ENCODE measurements at places on chromosomes 4 and X.
A peak's percentile ranks its signal among the peaks of the same experiment; 100 is the strongest.

DNA sequence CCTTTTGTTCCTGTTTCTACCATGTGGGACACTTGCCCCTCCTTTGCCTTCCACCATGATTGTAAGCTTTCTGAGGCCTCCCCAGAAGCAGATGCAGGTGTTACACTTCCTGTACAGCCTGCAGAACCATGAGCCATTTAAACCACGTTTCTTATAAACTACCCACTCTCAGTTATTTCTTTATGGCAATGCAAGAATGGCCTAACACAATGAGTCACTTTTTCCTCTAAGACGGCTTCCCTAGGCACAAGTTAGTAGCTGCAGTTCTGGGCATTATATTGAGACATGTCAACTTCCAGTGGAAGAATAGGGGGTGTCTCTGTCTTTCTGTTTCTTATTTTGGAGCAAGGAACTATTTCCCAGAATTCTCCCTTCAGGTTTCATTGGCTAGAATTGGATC lies 32.9 kb upstream of the DIPK2B start:
- DNase-seq, result no peak

- DNase-seq, result no peak
Observed at GRCh38 chrX:132119821-132120515, 7.9 kb downstream of the FRMD7 start.

DNA sequence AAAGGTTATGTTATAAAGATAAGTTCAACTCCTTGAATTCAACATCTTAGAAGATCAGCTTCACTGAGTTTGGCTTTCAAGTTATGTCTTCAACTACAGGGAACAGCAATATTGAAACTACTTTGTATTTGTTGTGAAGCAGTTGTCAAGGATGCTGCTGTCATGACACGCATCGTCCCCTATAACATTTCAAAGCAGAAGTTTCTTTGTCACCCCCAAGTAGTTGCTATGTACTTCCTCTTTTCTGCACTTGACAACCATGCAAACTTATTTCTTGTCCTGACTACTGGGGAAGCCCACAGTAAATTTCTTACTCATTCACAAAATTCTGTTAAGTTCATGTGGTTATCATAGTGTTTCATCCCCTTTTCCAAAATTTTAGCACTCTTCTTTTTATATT lies 14.3 kb downstream of the ANTXR2 start:
- DNase-seq, result no peak

DNA sequence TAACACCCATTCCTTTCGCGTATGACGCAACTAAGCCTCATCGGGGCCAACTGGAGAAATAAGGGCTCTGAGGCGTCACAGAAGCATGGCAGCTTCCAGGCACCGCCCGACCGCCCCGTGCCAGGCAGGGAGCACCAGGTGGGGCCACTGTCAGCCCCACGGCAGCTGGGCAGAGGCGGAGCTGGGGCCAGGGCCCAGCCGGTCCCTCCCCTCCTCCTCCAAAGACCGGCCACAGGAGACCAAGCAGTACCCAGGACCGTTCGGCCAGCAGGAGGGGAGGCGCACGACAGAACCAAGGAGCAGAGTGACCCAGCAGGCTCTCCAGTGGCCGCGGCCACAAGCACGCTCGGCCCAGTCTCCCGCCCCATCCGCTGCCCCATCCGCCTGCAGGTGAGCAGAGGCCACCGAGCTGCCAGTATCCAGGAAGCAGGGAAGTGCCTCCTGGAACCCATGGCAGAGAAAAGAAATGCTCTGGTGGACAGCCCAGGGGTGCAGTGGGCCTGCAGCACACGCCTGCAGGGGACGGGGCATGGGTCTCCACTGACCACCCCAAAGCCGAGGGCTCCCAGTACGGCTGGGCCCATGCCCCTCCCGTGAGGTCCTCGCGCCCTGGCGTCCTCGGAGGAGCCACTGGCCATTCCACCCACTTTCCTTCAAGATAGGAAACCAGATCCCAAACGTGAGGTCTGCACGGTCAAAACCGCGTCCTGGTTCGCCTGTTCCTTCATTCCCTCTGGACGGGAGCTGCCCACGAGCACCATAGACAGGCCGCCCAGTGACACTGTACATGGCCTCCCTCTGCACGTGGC lies 9.6 kb downstream of the CTBP1 start:
- DNase-seq, result no peak

DNA sequence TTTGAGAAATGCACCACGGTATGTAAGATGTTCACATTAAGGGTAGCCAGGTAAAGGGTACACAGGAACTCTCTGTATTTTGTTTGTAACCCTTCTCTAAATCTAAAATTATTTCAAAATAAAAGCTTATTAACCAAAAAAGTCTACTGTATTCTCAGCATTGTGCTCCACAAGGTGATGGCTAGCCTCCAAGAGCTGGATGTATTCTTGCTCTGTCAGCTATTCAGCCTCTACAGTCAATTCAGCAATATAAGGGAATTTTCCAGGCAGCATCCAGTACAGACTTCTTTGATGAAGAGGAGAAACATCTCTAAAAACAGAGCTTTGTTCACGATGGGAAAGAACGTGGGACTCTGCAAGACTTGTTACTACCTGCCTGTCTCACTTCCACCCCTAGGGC lies 63.5 kb upstream of the MAOA start:
- no peak for DNase-seq

GRCh38 chr4:8000721-8001491 lies 61.2 kb upstream of the AFAP1 start:
- no peak for DNase-seq

GRCh38 chr4:151436093-151436518 lies 27.1 kb downstream of the FHIP1A start:
- DNase-seq, result no peak

DNA sequence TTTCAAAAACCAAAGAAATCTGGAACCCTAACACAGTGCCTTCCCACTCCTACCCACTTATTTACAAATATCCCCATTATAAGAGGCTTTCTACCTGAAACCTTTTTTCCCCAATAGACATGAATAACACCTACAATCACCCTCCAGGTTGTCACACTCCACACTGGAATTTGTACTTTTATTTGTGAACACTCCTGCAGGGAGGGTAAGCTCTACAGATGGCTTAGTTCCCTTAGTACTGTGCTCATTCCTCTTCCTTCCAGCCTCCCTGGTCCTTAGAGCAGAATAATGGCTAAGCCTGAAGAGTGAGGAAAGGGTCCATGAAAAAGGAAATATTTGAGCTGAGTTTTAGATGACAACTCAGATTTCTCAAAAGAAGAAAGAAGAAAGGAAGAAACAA lies 22.2 kb upstream of the SULT1E1 start:
- no peak for DNase-seq

DNA sequence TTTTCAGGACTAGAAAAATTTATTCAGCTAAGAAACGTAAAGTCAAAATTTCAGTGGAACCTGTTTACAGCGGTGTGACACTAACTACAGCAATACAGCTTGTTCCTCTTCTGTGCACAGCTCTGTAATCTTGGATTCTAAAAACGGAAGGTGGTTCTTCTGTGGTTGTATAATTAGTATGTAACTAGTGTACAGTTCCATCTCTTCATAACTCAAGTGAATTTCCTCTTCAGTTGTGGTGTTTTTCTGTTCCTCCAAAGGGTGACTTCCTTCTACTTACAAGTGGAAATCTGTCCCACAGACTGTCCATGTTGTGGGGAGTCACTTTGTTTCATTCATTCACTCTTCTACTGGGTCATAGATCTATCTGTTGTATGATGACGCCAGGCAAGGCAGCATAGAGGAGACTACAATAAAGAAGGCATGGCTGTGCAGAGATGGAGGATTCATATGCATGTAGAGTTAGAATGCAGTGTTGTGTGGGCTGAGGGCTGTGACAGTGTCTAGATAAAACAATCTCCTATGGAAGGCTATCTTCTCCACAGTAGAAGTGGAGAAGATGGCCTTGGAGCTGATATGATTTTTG lies 5.4 kb downstream of the DAPP1 start:
- no peak for DNase-seq

DNA sequence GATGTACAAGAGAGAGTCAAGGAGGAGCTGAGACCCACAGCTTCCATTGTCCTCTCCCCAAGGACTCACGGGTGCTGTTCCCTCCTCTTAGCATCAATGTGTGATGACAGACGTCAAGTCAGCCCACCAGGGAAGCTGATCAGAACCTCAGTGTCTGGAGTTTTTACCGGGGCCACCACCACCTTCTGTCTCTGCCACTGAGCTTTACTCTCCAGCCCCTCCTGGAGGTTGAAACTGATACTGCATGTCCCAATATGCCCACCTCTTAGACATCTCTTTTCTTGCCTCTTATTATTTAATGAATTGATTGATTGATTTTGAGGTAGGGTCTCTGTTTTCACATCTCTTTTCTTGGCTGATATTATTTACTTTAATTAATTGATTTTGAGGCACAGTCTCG lies 10.3 kb upstream of the AKAP17A start:
- peak; percentile 96 for DNase-seq

DNA sequence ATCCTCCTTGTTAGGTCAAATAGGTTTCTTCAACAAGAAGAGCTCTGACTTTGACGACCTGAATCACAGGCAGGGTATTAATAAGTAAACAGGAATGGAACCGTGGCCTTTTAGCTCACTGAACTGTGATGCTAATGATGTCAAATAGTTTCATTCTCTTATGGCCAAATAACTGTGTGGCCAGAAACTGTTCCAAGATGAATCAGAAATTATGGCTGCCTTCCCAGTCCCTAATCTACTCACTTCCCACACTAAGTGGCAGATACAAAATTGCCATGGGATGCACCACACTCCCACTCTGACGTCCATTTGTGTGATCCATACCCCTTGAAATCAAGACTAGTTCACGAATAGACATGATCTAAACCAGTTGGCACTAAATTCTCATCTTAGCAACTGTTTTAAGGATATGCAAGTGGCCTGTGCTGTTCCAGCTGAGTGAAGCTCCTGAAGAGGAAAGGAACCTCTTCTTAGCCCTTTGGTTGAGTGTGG lies 455.4 kb downstream of the IL15 start:
- DNase-seq, result no peak

DNA sequence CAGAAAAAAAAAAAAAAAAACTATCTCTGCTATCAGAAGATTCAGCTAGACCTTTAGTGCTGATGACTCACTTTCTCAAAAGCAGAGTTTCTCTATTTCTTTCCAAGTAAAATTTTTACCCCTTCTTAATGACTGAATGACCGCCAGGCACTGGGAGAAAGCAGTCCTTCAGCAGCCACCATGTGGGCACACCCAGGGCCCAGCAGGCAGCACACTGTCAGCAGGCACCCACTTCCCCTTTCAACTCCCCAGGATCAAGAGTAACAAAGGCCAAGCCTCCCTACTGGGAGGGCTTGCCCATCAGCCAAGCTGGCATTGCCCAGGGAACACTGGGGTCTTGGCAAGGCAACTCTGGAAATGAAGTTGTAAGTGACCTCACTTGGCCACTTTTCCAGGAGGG lies 201.9 kb upstream of the MAMLD1 start:
- no peak for DNase-seq

DNA sequence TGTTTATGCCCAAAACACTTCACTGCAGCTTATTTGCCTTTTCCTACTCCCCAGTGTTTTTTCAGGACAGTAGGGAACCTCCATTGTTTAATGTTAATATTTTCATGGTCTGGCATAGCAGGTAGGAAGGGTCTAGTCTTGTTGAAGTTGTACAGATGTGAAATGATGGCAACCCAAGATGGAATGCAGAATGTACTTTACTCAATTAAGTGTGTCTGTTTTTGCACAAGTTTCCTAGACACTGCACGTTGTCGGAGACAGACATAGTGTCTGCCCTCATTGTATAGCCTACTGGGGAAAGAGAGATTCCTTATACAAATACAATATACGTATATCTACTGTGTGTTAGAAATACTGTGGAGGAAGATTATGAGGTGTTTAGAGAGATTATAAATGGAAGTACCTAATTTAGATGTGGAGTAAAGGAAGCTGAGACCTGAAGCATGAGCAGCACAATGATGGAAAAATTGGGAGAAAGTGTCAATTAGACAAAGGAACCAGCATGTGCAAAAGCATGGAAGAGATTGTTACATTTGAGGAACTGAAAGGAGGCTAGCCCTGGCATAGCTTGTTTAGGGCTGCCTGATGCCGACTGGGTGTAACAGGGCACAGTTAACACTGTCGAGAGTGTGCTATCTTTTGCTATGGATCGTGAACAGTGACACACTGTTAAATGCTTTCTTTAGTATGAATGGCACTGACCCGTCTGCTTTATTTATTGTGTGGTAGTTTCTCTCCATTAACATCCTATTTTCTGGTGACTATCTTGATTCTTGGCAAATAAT lies 18.4 kb downstream of the CPEB2 start:
- no peak for DNase-seq

DNA sequence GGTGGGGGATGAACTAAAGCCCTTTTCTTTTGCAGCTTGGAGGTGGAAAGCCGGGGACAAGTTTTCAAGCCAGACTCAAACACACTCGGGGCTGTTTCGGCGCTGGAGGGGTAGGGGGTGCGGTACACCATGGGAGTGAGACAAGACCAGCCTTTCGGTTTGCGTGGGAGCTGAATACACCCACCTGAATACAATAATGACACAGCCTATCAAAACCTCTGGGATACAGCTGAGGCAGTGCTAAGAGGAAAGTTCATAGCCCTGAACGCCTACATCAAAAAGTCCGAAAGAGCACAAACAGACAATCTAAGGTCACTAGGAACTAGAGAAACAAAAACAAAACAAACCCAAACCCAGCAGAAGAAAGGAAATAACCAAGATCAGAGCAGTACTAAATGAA lies 163.3 kb downstream of the ATRX start:
- DNase-seq, result no peak

GRCh38 chrX:49892542-49892941 lies 13.3 kb downstream of the USP27X start:
- DNase-seq, result no peak

- DNase-seq, result no peak
Observed at GRCh38 chr4:6891436-6892170, 18.0 kb upstream of the TBC1D14 start.

- no peak for DNase-seq
Observed at GRCh38 chrX:65925005-65925404, 114.9 kb downstream of the VSIG4 start.

DNA sequence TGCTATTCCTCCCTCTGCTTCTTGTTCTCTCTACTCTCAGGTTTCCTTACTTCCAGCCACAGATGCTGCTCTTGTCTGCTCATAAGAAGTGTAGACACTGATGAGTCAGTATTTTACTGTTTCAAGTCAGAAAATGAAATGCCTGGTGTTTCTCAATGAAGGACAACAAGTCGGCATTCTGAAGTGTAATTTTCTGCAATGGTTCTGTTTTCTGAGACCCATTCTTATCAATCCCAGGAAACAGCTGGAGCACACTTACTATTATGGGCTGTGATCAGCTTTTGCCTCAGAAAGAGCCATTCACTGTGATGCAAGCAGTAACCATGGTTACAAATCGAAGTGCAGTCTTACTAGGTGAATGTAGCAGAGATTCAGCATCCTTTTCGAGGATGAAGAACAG lies 42.0 kb downstream of the SLC4A4 start:
- DNase-seq, result no peak

DNA sequence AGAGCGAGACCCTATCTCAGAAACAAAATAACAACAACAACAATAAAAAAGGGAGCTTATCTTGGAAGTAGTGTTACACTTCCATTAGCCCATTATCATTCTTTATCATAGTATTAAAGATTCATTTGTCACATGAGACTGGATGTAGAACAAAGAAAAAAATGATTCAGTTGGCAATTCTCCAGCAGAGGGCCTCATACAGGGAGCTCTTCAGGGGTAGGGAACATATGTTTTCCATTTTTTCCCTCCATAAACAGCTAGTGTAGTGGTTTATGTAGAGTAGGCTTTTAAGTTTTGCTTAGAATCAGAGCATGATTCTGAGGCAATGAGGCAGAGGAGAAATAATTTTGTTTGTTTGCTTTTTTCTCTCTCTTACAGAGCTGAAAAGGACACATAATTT lies 5.8 kb downstream of the CPE start:
- no peak for DNase-seq

GRCh38 chrX:14922437-14922836 lies 49.2 kb downstream of the MOSPD2 start:
- no peak for DNase-seq
